Kidney capillary endothelial cell (primary cell): ENCODE measurements at places on chromosomes 5 and 9.

DNA sequence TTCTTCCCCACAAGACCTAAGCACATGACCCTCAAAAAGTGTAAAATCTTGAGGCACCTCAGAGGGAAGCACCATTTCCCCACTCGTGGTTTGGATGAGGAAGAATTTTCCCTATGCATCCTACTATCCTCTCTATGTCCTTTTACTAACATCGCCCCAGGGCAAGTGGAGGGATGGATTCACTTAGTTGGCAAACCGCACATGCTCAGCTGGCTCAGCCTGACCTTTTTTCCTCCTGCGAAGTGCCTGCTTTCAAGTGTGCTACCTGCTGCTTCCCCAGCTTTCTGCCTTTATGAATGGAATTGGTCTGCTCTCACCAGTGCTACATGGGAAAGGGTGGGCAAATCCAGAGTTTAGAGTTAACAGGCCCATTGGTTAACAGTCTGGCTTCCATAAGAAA is 56.6 kb upstream of the IFNK start:
- DNase-seq, result no peak

- peak; percentile 59 for DNase-seq
Measured at GRCh38 chr9:114371973-114372917, 15.5 kb downstream of the AKNA start.

DNA sequence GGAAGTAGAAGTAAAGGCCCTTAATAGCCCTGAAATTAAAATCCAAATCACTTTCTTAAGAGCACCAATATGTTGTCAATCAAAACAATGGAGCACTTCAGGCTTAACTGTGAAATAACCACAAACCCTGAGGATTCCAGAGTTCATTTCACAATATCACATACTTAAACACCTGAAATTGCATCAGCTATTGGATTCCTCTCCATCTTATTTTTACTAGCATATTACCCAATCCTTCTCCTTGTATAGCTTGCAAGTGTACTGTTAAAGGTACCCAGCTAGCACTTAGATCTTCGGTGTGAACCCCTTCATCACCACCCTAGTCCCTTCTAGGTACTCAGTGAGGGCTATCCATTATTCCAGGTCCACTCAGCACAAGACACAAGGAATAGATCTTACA is 287.3 kb downstream of the EFNA5 start:
- DNase-seq, result no peak

DNA sequence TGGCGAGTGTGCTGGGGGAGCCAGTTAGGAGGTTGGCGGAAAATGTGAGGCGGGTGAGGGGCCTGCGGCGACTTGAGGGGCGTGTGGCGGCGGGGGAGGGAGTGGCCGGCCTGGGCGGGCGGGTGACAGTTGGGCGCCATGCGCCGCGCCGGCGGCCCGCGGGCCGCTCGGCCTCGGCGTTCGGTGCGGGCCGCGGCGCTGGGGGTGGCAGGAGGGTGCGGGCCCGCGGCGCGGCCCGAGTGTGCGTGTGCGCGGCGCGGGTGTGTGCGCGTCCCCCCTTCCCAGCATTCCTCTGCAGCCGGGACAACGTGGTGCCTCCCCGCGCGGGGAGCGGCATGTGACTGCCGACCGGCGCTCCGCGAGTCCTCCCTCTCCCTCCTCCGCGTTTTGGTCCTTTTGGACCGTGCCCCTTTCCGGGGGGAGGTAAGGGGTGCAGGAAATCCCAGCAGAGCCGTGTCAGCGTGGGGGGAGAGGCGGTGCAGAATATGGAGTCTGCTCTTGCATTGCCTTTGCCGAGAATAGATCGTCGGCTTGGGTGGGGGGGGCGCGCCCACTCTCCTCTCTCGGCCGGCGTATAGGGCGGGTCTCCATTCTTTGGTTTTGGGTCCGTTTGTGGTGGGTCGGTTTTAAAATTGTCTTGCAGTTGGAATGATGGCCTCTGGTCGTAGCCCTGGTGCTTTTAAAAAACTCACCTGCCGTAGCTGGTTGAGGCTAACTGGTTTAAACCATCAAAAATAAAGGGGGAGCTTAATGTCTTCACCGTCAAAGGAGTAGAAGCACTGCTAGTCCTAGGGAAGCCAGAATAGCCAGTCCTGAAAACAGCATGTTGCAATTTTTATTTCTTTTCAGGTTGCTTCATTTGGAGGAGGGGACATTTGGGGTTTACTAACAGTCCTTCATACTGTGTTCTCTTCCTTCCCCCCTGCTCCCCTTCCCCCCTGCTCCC is 2.0 kb downstream of the LARP1 start:
- no peak for DNase-seq

DNA sequence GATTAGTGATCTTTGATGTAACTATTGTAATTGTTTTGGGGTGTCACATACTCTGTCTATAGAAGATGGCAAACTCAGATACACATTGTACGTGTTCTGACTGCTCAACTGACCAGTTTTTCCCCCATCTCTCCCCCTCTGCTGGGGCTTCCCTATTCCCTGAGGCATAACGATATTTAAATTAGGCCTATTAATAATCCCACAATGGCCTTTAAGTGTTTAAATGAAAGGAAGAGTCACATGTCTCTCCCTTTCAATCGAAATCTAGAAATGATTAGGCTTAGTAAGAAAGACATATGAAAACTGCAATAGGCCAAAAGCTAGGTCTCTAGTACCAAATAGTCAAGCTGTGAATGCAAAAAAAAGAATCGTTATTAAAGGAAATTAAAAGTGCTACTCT is 265.6 kb downstream of the TMEM232 start:
- no peak for DNase-seq

GRCh38 chr5:118126159-118126558 is 862.2 kb downstream of the DTWD2 start:
- DNase-seq, result no peak

- no peak for DNase-seq
Measured at GRCh38 chr9:34089311-34089710, 37.2 kb downstream of the DCAF12 start.

DNA sequence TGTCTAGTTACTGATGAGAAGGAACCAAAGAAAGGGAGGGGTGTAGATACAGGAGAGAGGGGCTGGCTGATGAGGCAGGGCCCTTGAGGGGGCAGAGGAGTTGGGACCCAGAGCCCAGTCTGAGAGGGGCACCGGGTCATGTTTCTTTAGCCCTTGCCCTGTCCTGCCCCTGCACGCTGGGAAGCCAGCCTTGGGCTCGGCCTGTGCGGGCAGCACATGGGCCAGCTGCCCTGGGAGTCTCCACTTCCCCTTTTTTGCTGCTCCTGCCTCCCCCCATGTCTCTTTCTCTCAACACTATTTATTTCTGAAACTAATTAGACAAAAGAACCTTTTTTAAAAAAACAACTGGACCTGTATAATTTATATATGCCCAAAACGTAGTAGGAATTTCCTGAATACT is 20.5 kb downstream of the MVB12B start:
- DNase-seq, result no peak

DNA sequence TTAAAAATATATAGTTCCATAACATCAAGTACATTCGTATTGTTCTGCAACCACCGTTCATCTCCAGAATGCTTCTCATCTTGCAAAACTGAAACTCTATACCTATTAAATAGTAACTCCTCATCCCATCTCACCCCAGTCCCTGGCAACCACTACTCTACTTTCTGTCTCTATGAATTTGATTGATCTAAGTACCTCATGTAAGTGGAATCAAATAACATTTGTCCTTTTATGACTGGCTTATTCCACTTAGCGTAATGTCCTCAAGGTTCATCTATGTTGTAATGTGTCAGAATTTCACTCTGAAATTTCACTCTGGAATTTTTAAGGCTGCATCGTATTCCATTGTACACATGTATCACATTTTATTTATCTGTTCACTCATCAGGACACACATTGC is 132.1 kb upstream of the RUSC2 start:
- DNase-seq, result no peak

DNA sequence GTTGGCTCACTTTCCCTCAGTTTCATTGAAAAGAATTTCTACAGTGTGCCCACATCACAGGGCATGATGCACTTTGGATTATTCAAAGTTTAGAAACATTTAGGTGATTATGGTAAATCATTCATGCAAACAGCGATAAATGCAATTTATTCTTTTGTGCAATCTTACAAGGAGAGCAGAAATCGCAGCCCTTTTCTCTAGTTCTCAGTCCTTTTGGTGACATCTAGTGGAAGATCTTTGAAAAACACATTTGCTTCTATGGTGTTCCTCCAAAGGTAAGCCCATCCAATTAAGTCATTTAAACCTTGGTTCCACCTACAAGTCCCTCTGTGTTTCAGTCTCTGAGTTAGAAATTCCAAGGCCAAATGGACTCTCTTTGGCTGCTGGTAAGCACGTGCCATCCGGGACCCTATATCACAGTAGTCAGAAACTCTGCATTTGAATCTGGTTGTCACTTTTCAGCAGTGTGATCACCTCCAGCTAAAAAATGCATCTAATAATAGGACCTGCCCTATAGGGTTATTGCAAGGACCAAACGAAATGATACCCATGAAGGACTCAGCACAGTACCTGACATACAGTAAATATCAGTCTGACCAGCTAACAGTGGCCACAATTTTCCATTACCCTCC is 66.4 kb downstream of the MACROH2A1 start:
- peak; percentile 64 for DNase-seq

DNA sequence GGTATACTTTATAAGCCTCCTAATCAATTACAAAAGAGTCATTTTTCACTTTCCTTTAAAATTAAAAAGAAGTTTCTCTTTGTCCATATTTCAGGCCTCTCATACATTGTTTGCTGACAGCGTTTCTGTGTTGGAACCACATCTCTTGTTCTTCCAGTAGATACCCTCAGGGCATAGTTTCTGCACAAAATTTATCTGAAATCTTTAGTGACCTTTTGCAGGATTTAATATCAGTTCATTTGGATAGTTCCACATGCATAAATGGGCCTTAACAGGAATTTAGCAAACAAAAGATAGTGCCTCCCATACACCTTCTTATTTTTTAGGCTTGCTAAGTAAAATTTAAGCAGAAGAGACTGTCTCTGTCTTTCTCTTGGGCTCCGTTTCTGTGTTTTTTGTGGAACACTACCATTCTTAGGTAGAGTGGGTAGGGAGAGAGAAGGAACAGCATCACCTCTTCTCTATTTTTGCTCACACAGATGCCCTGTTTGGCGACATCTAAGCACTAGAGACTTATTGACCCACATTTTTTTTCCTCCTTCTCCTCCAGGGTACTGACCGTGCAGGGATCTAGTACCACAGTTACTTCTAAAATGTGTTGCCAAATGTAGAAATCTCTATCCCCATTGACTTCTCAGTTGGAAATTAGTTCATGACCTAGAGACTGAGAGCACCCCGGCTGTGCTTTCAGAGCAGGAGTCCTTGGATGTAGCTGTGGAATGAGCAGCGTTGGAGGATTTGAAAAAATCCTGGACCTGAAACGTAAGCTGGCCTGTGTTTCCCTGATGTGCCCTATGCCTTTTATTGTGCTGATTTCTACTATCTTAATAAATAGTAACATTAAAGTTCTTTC is 22.1 kb downstream of the ARHGAP26 start:
- DNase-seq, result no peak

- DNase-seq, result no peak
Measured at GRCh38 chr9:117290856-117291622, 123.8 kb downstream of the ASTN2 start.

GRCh38 chr9:33106827-33107621 is 30.6 kb upstream of the SMU1 start:
- DNase-seq, result peak; percentile 81
